ENCODE measurements at places on chromosomes 5 and 9.

- no peak for DNase-seq
These were observed 34.4 kb downstream of the TTLL11 start for GRCh38 chr9:122058709-122059108.

- DNase-seq: no peak
These were observed 209.3 kb downstream of the GAPVD1 start for GRCh38 chr9:125470767-125471580.

- DNase-seq: no peak
These were observed 158.5 kb downstream of the RGS3 start for GRCh38 chr9:113621980-113622379.

DNA sequence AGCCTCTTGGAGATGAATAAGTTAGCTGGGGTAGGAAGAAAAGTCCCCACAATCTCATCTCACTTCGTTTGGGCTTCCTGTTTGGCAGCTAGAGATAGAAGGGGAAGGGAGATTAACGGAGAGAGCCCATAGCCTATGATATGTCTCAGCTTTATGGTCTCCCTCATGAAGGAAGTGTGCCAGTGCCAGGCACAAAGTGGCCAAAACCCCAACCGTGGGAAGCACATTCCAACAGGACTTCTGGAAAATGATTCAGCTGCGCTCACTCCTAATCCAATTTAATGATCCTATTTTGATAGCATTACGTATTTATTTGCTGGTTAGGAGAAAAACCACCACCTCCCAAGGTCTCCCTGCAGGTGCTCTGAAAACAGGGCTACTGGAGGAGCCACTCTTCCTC is 303.1 kb upstream of the CLINT1 start:
- no peak for DNase-seq

DNA sequence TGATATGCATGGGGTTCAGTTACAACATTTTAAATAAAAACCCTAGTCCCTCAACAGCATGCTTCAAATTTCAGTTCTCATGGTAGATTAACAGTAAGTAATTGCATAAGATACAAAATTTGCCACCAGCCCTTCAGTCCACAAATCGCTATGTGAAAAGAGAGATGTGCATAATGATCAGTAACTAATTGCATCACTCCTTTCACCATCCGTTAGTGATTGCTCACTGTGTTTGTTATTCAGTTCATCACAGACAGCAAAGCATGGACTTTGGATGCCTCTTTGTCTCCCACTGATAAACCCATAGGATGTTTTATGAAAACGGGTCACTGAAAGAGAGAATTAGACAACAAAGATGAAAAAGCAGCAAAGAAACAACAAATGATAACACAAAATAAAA is 103.2 kb downstream of the MCTP1 start:
- DNase-seq: no peak

- no peak for DNase-seq
These were observed 209.0 kb downstream of the CWC27 start for GRCh38 chr5:64977779-64978178.

- no peak for DNase-seq
These were observed 85.2 kb downstream of the ARSB start for GRCh38 chr5:78899922-78900362.

DNA sequence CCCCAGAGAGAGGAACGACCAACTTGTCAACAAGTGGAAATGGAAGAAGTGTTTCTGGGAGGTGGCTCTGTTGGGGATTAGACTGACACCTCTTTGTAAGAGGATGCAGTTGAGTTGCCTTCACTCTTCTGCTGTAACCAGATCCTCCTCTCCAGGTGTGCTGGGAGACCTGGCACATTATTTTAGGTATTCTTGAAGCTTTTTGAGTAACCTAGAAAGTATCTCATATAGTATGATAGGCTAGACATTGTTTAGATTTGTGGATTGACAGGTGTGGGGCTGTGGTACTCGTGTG is 21.6 kb downstream of the SNX30 start:
- no peak for DNase-seq

- no peak for DNase-seq
These were observed 17.4 kb upstream of the LHX3 start for GRCh38 chr9:136222166-136222905.

- DNase-seq: no peak
These were observed at the start of gene FGF10 for GRCh38 chr5:44389090-44389822. TSS of gene FGF10 (minus strand) at chr5:44389420. CDS start at chr5:44388682, 738 bp downstream.

DNA sequence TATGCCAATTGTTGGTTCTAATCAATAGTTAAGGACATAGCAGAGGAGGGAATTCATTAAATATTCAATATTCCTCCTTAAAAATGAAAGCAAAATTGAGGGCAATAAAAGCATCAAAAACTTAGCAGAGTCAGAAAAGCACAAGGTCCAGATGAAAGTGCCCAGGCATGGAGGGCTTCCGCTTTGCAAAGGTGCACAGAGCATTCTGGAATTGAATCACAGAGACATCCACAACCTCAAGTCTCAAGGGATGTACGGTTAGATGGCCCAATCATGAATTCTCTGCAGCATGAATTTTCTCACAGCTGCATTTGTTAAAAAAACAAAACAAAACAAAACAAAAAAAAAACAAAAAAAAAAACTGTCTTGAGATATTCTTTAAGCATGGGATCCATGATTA is 253.7 kb downstream of the SPOCK1 start:
- DNase-seq: no peak

- no peak for DNase-seq
These were observed 959.1 kb upstream of the WWC1 start for GRCh38 chr5:167332309-167332708.

All from hypothalamus (tissue), 51 donors.